ENCODE measurements at places on chromosomes 6 and 20.

DNA sequence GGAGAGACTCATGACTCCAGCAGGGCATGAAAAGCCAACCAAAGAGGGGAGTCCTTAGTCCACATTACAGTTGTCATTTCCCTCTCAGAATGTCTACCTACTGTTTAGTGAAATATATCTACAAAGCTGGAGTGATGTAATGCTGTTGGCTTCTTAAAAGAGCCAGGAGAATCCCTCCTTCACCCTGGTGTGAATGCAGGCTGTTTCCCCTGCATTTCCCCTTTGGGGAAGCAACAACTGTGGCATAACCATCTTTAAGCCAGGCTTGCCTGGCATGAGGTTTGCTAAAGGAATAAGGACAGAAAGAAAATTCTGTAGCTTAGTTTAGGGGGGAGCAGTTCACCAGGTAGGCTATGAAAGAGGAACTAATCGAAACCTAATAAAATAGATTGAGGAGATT is 129.5 kb downstream of the CRYBG1 start:
- no peak for DNase-seq

DNA sequence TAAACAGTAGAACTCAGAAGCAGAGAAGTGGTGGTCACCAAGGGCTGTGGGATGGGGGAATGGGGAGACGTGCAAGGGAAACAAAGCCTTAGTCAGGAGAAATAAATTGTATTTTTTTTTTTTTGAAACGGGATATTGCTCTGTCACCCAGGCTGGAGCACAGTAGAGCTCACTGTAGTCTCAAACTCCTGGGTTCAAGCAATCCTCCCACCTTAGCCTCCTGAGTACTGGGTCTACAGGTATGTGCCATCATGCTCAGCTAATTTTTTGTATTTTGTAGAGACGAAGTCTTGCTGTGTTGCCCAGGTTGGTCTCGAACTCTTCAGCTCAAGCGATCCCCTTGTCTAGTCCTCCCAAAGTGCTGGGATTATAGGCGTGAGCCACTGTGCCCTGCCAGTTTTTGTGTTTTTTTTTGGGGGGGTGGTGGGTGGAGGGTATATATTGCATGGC is 3.4 kb downstream of the HSPA1B start:
- no peak for DNase-seq

DNA sequence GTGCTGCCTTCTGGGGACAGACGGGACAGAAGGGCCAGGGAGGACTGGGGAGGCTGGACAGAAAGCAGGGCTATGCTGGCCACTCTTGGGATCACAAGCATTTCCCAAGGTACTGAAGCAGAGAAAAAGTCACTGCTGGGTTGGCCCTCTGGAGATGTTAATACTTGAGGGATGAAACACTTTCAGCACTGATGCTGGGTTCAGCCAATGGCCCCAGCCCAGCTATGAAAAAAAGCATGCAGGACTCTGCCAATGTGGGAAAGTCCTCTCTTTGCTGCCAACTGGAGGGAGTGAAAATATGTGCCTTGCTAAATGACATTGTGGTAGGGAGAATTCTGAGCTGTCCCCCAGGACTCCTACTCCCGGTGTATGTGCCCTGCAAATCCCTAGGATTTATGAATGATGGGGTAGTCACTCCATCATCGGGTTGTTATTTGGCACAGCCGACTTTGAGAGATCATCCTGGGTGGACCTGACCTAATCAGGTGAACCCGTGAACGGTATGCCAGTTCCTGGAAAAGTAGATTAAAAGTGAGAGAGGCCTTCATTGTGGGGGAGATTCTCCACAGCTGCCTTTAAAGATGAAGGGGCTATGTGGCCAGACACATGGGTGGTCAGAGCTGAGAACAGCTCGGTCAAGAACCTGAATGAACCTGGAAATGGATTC is 119.9 kb upstream of the TRAF3IP2 start:
- no peak for DNase-seq

DNA sequence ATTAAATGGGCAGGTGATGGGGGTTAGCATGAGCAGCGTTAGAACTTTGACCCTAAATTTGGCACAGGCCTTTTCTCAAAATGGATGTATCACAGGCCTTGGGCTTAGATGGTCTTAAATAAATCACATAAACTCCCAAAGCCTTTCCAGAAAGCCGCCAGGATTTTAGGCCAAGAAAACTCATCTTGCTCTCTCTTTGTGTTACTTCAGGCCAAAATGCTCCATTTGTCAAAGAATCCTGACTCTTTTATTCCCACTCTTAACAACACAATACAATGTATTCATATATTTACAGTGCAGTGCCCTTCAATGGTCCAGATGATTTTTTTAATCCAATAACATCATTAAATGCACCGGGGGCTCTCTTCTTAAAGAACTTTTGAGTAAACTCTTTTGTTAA is 5.9 kb upstream of the TCP11 start:
- DNase-seq = no peak

- DNase-seq = no peak
Observed at GRCh38 chr6:4441981-4442434, 306.6 kb upstream of the ECI2 start.

DNA sequence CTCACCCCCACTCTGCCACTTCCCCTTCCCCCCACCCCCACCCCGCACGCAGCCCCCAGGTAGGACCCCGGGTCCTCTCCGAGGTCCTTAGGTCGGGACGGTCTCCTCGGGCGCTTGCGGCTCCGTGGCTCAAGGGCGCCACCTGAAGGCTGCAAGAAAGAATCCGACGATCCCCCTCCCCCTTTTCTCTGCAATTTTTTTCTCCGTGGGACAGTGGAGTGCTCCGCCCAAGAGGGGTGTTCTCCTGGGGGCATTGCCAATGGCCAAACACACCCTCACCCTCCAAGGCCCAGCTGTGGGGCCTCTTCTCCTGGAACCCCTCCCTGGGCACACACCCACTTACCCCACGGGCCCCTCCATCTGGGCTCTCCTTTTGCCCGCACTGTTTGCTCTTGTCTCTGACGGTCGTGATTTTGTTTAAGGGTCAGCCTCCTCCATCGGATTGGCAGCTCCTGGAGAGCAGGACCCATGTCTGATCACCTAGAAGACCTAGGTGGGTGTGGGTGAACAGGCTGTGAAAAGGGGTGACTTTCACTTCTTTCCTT is 1.1 kb upstream of the TMEM74B start:
- DNase-seq = peak; percentile 41

DNA sequence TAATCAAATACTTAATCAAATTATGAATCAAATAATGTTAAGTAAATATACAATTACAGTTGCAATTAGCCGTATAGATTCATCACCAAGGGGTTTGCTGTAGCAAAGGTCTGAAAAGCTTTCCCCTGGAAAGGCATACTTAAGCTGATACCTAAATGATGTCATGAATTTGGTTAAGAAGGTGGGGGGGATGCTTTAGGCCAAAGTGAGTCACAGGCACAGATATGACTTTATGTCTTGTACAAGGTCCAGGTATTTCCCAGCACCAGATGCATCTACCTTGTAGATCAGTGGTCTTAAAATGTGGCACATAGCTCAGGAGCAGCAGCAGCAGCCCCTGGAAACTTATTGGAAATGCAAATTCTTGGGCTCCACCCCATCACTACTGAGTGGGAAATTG is 557.3 kb upstream of the CDH4 start:
- DNase-seq = no peak

GRCh38 chr20:53365076-53365475 is 228.6 kb downstream of the ZNF217 start:
- no peak for DNase-seq

DNA sequence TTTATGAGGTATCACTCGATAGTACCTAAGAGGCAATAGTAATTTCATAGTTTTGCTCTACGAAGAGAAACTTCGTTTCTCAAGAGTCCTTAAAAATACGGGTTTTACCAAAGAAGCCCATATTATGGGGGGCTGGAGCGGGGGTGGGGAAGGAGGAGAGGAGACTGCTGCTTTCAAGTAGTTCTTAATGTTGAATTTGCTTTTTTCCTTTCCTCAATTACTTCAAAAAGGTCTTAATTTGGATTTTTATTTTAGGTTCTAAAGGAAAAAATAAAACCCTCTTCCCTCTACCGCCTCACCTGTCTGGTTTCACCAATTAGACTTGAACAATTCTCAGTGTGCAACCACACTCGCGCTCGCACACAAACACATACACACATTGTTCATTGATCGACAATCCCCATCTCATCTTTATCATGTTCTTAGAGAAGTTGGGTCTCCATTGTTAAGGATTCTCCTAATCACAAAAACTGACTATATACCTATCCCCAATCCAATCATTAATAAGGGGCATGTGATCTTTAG is 97.2 kb downstream of the HFE start:
- no peak for DNase-seq
